Right cardiac atrium (tissue), 5 donors: ENCODE measurements at places on chromosomes 6 and 20. TPM values are rescaled to one million over a fixed set of nuclear protein-coding genes. Genes with fewer than 3 reads are reported as not detected.

Gene NRN1
- polyA plus RNA-seq = 14.1 TPM

Gene RIPOR3
- 12.9 TPM for polyA plus RNA-seq

Gene PERP
- 35.9 TPM for polyA plus RNA-seq

Gene OR12D3
- not detected for polyA plus RNA-seq

Gene TGM2
- polyA plus RNA-seq = 447 TPM

Gene TCF15
- 7.4 TPM for polyA plus RNA-seq

Gene FAM83C
- polyA plus RNA-seq = not detected
